ENCODE measurements at places on chromosomes 4 and X. TPM values are rescaled to one million over a fixed set of nuclear protein-coding genes. Genes with fewer than 3 reads are reported as not detected.

DNA sequence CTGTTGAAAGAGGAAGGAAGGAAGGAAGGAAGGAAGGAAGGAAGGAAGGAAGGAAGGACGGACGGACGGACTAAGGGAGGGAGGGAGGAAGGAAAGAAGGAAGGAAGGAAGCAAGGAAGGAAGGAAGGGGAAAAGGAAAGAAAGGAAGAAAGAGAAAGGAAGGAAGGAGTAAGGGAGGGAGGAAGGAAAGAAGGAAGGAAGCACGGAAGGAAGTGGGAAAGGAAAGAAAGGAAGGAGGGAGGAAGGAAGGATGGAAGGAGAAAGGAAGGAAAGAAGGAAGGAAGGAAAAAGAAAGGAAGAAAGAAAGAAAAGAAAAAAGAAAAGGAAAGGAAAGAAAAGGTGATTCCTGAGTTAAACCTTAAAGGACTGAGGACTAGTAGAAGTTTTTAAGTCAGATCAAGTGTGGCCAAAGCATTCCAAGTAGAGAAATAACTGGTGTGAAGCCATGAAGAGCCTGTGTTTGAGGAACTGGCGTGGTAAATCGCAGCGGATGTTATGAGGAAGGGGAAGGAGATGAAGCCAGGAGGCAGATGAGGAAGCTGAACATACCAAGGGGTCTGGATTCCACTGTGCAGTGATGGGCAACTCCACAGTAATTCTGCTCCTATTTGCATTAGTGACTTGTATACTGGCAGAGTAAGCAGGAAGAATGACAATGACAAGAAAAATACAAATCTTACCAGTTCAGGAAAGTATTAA lies 163.5 kb downstream of the MGST2 start:
- no peak for DNase-seq

BTK gene
- 1.3 TPM for total RNA-seq

SRPK3 gene
- 1.1 TPM for total RNA-seq

- DNase-seq: no peak
Measured at GRCh38 chr4:105061731-105062130, 84.9 kb upstream of the TET2 start.

NAP1L2 gene
- 0.87 TPM for total RNA-seq

GATB gene
- 19.1 TPM for total RNA-seq

All from stomach (tissue), 19 donors.